ENCODE measurements at places on chromosomes 2 and 18. TPM values are rescaled to one million over a fixed set of nuclear protein-coding genes. Genes with fewer than 3 reads are reported as not detected.

GRCh38 chr2:29698216-29698615 is 223.2 kb downstream of the ALK start:
- no peak for DNase-seq

- DNase-seq = no peak
These were observed 274.6 kb downstream of the EIPR1 start for GRCh38 chr2:3102922-3103569.

DNA sequence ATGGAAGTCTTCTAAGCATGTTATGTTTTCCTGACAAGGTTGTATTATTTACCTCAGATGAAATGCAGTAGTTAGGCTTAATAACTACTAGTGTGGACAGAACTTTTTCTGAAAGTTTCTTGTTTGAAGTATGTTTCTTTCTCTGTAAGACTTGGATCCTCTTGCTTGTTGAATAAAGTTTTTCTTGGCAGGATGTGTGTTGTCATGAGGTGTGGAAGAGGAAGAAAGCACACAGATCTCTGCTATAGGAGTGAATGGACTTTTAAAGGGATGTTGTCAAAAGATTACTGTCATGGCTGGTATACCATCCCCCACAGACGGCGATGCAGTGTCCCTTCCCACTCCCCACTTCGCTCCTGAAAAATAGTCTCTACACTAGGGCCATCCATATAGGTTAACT is 2.6 kb downstream of the CAB39 start:
- no peak for DNase-seq

The POTEJ gene
- polyA plus RNA-seq = not detected

The B3GNT7 gene
- 5.2 TPM for polyA plus RNA-seq

DNA sequence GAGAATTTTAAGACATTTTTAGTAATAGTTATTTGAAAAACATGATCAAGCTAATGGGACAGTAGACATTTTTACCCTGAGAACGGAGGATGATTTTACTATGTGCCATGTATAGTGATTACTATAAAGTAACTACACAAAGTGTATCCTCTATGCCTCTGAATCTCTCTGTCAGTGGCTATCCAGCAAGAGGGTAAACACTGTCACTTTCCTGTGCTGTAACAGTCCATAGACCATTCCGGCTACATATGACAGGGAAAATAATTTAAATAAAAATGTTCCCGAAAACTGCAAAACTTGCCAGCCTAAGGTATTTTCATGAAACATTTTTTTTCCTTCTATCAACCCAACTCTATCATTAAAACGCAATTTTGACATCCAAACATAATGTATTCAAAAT is 1632.2 kb upstream of the ACVR2A start:
- DNase-seq = no peak

GRCh38 chr2:197031803-197032202 is 105.3 kb upstream of the PGAP1 start:
- DNase-seq = no peak

DNA sequence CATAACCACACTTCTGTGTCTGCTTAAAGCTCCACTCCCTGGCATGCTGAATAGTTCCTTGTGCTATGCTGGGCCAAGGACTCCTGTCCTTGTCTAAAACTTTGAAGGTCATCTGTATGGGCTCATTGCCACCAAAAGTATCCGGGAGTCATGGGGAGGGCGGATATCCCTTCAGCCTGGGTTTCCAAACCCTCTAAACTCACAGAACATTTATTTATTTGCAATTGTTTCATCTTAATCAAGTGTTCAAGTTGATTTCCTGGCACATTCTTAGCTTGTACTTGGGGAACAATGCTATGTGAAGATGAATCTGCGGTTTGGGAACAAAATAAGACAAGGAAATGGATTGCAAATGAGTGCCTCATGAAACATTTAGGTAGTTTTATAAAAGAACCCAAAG is 1.8 kb downstream of the NOSTRIN start:
- DNase-seq = no peak

The LOXL3 gene
- 27.3 TPM for polyA plus RNA-seq

The CD8A gene
- polyA plus RNA-seq = not detected

GRCh38 chr2:26033270-26033817 is 540 bp upstream of the RAB10 start:
- no peak for DNase-seq

The FAM228A gene
- not detected for polyA plus RNA-seq

The GKN2 gene
- polyA plus RNA-seq = not detected

DNA sequence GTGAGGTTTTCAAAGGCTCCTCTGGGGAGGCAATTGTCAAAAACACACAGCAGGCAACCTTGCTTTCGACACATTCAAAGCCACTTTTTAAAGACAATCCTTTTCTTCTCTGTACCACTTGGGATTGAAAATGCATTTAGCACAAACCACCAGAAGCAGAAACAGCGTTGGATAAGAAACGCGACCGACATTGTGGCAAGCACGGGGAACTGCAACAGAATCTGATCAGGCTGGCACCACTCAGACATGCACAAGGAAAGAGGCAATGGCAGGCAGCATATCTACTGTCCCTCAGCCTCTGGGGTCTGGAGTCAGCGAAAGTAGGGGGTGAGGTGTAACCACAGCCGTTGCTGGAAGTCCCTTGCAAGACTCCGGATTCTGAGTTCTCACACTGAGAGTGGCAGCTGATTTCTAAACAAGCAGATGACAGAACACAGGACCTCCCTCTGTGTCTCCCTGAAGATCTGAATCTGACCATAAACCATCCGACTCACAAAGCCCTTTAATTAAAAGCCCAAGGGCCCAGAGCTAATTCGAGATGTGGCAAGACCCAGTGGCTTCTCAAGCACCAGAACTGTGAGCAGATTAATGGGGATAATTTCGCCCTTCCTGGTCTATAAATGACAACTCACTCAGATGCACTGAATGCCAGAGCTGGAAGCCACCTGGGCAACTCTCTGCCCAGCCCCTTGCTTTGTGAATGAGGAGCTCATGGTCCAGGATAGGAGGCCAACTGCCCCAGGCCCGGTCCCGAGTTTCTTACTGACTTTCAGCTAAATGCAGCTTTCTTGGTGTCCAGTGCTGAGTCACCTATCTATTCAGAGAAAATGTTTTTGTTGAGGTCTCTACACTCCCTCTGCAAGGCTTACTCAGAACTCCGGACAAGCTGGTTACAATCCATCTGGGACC is 29.6 kb downstream of the CYRIA start:
- DNase-seq = no peak

GRCh38 chr2:224520064-224520463 is 65.1 kb downstream of the CUL3 start:
- DNase-seq = peak; percentile 86

DNA sequence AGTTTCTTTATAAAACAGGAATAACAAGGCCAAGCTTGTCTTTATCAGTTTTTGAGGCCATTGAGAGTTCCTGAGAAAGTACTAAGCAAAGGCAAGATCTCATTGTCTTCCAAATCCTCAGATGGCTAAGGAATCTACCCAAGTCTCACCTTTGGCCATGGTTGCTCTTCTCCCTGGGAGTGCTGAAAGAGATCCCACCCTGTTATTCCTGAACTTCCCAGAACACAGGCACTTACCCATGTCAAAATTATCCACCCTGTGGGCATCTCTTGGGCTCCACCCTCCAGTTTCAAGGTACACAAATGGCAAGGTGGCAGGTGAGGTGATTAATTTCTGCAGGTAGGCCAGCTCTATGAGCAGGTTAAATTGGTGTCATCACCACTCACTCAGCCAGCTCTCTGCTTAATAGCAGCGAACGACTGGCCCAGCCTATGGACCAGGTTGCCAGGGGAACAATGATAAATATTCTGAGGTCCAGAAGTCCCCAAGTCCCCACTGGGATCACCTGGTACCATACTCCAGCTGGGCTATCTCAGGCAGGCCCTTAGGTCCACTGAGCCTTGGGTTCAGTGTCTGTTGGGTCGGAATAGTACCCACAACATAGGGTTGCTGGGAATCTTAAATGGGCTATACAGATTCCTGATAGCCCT is 2.3 kb upstream of the SPRED2 start:
- DNase-seq = no peak

- DNase-seq = no peak
These were observed 26.8 kb upstream of the SP3 start for GRCh38 chr2:173991856-173992588.

The PARD3B gene
- not detected for polyA plus RNA-seq

The PROC gene
- not detected for polyA plus RNA-seq

DNA sequence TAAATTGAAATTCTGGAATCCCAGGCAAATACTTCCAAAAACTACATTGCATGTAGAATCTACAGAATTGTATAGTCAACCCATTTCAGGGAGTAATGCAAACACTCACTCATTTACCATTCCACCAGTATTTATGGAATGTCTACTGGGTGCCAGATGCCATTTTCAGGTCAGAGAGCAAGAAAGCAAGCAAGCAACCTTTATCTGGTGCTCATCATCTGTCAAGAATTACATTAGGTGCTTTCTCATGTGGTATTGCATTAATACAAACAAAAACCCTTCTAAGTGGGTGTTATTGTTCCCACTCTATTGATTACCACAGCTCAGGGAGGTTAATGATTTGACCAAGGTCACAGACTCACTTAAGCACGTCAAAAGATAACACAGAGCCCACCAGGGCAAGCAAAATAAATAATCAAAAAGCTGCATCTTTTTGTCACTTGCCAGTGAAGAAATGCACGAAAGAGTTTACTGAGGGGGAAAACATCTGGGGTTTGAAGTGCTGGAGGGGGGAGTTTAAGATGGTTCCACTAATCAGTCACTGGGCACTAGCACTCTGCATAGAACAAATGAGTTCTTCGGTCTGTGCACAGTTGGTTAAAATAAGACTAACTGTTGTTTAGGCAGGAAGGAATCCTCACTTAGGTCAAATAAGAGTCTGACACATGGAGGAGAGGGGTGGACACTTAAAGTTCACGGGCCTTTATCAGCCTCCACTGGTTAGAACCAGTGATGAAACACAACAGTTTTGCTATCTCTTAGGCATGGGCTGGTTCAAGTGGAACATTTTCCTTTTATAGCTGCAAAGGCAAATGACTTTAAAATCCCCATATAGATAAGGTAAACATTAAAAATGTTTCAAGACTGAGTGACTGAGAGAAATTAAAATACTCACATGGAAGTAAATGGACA is 208.8 kb downstream of the CDH2 start:
- DNase-seq = no peak

DNA sequence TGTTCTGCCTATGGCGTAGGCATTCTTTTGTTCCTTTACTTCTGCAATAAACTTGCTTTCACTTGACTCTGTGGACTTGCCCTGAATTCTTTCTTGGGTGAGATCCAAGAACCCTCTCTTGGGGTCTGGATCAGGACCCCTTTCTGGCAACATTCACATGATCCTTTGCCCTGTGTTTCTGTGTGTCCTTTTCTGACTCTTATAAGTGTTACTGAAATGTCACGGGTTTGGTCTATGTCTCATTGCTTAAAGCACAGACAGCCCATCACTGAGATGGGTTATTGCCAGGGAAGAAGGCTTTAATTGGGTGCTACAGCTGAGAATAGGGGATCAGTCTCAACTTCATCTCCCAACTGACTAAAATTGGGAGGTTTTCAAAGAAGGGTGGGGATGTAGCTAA is 110.9 kb upstream of the XPO1 start:
- no peak for DNase-seq

- no peak for DNase-seq
These were observed 17.4 kb upstream of the MRPL33 start for GRCh38 chr2:27754138-27754588.

- DNase-seq = no peak
These were observed 39.5 kb upstream of the FHL2 start for GRCh38 chr2:105438104-105438929.

DNA sequence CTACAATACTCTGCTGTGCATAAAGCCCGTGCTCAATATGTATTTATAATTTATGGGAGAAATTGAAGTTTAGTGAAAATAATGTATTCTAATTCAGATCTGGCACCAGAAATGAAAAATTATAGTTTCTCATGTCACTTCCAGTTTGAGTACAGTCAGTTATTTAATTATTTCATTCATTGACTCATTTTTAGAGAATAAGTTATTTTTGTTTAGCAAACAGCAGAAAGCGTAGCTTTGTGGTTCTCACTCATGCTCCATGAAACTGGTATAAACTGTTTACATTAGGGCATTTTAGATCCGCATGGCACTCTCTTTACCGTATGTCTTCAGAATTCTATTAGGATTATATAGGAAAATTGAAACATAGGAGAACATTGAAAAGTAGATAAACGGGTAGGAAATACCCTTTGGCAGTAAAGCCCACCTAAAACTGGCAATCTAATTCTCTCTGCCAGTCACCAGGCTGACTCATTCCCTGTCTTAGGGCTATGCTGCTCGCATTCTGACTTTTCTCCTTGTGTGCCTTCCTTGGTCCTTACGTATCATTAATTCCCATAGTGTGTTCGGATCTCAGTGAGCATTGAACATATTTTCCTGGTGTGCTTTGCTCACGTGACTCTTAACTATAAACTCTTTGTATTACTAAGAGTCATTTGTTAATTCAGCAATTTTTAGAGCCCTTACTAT is 106.0 kb downstream of the ZNF236 start:
- DNase-seq = no peak

- no peak for DNase-seq
These were observed 19.9 kb downstream of the MBOAT2 start for GRCh38 chr2:8983571-8983970.

DNA sequence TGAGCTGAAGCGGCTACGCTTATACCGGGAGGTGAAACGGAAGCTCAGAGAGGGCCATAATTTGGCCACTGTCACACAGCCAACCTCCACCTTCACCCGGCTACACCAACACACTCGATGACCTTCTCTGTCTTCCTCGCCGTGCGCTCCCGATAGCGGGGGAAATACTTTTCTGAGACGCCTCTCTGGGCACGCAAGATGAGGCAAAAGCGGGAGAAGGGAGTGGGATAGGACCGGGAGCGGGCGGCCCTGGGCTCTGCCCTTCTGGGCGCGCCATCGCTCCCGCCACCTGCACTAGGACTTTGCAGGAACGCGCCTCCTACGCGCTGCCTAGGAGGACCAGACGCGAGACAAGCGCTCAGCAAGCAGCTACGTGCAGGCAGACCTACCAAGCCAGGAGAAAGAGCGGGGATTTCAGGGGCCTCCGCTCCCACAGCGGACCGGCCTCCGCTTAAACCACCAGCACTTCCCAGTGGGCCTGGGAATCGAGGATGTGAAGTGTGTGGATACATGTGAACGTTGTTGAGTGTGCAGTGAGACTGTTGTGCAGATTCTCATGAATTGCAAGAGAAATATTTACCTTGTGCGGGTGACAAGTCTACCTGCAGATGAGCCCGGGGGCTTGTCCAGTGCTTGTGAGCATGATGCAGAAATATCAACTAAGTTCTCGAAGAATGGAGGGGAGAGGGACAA is 11.4 kb downstream of the SIX3 start:
- no peak for DNase-seq

DNA sequence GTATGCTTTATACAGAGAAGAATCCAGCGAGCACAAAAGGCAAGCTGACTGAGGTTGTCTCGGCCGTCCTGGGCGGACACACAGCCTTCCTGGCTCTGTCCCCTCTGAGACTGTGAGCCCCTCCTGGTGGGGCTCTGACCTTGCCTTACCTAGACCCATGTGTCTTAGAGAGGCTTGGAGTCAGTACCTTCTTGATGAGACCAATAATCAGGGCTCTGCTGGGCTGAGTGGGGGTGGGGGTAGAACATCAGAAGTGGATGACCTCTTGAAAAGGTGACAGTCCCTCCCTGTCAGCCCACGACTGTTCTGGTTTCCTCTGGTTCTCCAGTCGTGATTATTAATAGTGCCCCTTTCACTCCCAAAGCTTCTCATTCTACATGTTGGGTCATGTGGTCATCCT is 31.2 kb downstream of the TWIST2 start:
- DNase-seq = no peak

- DNase-seq = no peak
These were observed 27.2 kb downstream of the FAHD2B start for GRCh38 chr2:97067279-97068004.

The TLX2 gene
- 3.8 TPM for polyA plus RNA-seq

Data from GM12878 (cell line).